ENCODE measurements at places on chromosomes 5 and 9.

DNA sequence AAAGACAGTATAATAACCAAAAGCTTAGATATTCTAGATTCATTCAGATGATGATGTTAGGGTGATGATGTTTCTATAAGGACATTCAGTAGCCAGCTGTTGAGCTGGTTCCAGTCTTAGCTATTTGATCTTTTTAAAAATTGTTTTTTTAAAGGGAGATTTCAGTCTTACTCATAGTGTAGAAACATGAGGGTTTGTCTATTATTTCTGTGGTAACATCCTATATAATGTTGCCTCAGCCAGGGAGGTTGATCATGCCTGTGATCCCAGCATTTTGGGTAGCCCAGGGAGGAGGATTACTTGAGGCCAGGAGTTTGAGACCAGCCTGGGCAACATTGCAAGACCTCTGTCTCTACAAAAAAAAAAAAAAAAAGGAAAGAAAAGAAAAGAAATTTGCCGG lies 167.8 kb downstream of the DOCK2 start:
- DNase-seq: peak; percentile 17

- peak; percentile 96 for DNase-seq
Measured at GRCh38 chr5:68433923-68434879, 218.6 kb downstream of the PIK3R1 start.

GRCh38 chr5:15034379-15034778 lies 162.8 kb upstream of the ANKH start:
- no peak for DNase-seq

- DNase-seq: no peak
Measured at GRCh38 chr9:86633945-86634344, 279.7 kb upstream of the TUT7 start.

GRCh38 chr5:179331591-179332375 lies 13.5 kb downstream of the ADAMTS2 start:
- DNase-seq: no peak

DNA sequence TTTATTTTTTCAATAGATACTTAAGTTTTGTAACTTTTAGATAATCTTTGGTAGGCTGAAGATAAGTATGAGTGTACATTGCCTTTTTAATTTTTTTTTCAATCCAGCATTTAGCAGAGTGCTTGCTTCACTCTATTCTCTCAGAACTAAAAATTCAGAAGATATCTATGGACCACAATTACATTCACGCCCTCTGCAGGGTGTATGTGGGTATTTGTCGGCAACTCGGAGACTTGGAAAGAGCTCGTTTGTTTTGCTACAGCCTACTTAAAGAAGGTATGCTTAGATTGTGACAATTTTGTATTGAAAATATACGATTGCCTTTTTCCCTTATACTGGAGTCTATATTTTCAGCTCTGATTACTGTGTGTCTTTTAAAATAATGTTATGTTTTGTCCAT lies 43.8 kb downstream of the ICE1 start:
- no peak for DNase-seq

- DNase-seq: no peak
Measured at GRCh38 chr5:93580063-93580926, 724 bp downstream of the NR2F1-AS1 start.

DNA sequence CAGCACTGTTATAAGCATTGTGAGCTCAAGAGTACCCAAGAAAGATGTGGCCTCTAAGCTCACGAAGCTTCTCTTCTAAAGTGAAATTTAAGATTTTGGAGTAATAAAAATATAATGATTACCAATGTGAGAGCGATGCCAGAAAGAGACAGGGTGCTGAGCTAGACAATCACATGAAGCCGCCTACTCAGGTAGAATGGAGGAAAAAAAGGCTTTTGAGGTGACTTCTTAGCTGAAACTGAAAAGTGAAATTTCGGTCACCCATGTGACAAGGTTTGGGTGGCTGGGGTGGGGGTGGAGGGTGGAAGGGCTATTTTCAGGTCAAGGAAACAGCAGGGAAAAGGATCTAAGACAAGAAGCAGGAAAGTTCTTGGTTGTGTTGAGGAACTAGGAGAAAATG lies 388.2 kb upstream of the WWC1 start:
- no peak for DNase-seq

DNA sequence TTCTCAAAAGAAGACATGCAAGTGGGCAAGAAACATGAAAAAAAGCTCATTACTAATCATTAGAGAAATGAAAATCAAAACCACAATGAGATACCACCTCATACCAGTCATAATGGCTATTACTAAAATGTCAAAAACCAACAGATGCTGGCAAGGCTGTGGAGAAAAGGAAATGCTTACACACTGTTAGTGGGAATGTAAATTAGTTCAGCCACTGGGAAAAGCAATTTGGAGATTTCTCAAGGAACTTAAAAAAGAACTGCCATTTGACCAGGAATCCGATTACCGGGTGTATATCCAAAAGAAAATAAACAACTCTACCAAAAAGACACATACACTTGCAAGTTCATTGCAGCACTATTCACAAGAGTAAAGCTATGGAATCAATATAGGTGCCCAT lies 595.4 kb upstream of the RIOK2 start:
- DNase-seq: no peak

GRCh38 chr5:181261320-181262049 lies 542 bp upstream of the TRIM52 start:
- peak; percentile 75 for DNase-seq

DNA sequence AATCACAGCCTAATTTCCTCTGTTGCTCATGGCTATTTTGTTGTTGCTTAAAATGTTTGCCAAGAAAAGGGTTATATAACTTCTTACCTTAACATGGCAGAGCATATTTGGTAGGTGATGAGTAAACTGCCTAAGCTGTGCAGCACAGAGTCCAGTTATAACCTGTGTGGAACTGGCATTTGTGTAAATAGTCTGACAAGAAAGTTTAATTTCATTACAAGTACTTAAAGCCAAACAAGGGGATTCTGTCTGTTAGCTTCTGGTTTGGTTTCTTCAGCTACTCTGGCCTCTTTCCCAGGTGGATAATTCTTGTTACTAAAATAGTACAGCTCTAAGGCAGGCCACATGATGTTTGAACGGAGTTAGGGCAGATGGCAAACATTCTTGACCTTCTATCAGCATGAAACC lies 72.2 kb downstream of the PTCD2 start:
- no peak for DNase-seq

GRCh38 chr5:149268928-149269557 lies 2.6 kb upstream of the AFAP1L1 start:
- DNase-seq: peak; percentile 72

GRCh38 chr5:39898731-39899130 lies 474.0 kb upstream of the DAB2 start:
- DNase-seq: no peak

DNA sequence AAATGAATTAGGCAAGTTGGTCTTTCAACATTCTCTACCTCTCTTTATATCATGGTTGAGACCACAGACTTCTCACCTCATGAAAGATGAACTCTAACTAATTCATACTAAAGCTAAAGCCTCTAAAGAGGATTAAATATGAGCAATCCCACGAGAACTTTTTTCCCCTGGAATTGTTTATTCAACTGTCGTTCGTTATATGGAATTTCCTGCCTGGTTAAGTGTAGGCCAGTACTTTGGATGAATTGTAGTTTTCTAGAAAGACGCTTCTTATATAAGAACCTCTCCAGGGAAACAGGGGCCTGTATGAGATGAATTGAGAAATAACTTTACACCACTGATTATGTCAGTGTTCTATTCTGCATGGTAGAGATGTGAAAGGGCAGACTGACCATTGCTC lies 42.9 kb downstream of the PDCD1LG2 start:
- no peak for DNase-seq

GRCh38 chr5:146306838-146307237 lies 31.8 kb upstream of the POU4F3 start:
- no peak for DNase-seq

GRCh38 chr5:54860321-54860720 lies 125.1 kb downstream of the ESM1 start:
- no peak for DNase-seq

DNA sequence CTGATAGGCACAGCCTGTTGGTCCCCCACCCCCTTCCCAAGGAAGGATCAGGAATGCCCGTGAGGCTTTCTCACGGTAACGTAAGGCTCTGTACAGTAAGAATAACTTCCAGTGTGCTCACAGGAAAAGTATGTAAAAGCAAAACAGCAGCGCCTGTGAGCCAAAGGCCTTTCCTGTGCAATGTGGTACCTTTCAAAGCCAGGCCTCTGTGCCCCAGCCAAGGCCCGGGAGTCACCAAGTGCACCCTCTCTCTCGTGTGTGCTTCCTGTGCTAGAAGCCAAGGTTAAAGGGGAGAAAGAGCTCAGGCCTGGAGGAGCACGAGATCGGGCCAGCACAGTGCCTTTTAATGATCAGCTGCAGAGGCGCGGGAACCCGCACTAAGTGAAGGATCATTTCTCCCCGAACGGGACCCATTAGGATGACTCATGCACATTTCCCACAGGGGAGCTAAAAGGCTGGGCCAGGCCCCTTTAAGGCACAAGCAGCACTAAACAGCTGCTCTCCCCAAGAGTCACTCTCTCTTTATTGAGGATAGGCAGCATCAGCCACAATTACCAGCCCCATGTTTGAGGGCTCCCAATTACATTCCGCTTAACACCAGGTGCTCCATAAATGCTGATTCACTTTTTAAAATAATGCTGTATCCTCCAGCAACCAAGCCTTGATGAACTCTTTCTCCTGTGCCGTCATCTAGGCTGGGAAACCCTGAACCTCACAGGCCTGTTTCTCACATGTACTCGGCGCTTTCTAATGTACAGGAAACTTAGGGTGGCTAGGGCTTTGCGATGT lies 42.8 kb downstream of the SHB start:
- no peak for DNase-seq

- DNase-seq: no peak
Measured at GRCh38 chr5:178695556-178695955, 34.9 kb downstream of the ZNF354A start.

- no peak for DNase-seq
Measured at GRCh38 chr5:90297045-90297764, 112.4 kb downstream of the CETN3 start.

DNA sequence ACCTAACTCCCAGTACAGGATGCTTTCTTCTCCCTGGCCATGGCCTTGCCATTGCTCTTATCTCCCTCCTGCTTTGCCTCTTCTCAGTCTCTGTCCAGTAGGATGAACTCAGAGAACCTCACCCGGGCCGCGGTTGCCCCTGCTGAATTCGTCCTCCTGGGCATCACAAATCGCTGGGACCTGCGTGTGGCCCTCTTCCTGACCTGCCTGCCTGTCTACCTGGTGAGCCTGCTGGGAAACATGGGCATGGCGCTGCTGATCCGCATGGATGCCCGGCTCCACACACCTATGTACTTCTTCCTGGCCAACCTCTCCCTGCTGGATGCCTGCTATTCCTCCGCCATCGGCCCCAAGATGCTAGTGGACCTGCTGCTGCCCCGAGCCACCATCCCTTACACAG lies at the start of gene OR5C1:
TSS of gene OR5C1 (plus strand) at position 103 of the 400 bp plus-strand sequence. CDS start at position 103, 0 bp downstream.
- no peak for DNase-seq

- no peak for DNase-seq
Measured at GRCh38 chr5:13943676-13944075, 812 bp downstream of the DNAH5 start.

DNA sequence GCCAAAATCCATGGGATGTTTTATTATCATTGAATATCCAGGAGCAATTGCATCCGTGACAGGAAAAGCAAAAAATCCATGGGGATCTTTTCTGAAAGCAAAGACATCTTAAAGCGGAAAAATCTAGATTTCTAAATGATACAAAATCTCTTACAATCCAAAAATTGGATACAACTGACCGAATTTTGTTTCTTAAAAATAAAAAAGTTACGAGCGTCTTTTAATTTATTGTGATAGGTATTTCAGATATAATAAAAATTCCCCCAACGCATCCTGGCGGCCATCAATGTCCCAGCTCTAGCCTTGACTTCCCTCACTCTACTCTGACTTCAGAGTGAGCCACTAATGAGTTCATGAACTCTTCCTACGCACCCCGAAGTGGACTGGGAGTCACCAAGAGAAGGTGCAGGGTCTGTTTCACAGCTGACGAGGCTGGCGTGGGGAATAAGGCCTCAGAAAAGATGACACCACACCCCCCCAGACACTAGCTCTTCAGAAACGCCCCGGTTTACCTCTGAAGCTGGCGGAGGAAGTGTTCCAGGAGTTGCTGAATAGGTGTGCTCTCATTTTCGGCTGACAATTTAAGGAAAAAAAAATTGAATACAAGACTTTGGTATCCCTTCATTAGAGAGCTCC lies 3.4 kb downstream of the BRD9 start:
- DNase-seq: no peak

- no peak for DNase-seq
Measured at GRCh38 chr9:127117801-127118200, 4.6 kb downstream of the ANGPTL2 start.

DNA sequence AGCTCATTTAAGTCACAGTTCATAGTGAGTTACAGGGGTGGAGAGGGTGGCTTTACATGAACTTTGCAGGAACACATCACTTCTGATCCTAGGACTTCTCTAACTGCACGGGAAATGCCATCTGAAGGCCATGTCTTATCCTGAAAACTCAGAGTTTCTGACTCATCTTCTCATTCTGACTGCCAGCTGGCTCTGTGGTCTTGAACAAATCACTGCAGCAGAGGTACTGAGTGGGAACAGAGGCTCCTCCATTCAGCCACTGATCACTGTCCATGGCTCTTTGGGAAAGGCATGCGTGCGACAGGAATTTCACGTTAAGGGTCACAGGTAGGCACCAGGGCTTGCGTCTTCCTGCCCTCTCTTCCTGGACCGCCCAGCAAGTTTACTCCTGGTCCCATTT lies 114.6 kb upstream of the LRRTM2 start:
- DNase-seq: no peak
